ENCODE measurements at places on chromosomes 4 and X.

GRCh38 chr4:12146339-12146738 is 717.6 kb upstream of the HS3ST1 start:
- DNase-seq, result no peak

DNA sequence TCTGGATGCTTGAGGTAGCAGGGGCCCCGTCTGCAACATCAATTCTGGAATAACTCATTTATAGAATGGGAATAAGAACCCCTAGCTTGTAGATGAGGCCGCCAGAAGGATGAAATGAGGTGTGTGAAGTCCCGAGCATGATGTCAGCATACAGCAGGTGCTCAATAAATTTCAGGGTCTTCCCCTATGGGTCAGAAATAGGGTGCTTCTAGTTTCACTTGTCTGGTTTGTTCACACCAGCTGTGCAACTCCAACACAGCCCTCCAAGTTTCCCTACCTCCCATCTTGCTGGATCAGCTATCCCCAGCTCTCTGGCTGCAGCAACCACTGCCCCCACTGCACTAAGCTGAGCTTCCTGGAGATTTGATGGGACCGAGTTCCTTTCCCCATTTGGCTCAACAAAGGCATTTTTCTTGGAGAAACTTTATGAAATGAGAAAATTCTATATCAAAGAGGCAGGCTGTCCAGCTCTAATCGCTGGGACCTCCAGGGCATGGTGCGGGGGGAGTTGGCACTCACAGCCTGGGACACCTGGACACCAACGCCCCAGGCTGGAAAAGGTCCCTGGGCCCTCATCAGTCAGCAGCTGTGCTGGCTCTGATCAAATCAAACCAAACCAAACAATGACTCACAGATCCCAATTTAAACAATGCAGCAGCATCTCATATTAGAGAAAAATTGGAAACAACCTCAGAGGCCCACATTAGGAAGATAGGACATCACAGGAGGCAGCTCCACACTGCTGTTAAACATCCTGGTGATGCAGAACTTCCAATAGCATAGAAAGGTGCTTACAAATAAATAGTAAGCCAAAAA is 13.3 kb downstream of the SLC2A9 start:
- DNase-seq, result no peak

DNA sequence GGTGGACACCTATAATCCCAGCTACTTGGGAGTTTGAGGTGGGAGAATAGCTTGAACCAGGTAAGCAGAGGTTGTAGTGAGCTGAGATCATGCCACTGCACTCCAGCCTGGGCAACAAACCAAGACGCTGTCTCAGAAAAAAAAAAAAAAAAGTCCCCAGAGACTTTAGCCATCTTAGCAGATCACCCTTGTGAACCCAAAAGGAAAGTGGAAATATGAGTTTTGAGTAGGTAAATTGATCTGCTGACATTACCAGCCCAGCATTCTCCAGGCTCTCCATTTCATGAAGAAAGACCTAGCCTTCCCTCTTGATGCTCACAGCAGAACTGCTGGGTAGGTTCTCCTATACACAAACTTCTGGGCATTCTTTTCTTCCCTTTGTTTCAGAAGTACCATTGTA is 24.5 kb upstream of the HNRNPD start:
- no peak for DNase-seq

DNA sequence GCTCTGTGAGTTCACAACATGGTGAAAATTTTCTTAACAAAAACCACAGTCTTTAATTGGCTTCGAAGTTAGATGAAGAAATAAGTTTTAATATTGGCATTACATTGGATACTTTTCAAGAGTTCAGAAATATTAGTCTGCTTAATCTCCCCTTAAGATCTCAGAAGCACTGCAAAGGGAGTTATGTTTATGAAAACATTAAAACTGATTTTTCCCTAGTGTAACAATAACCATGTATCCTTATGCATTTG is 1.5 kb downstream of the SETD7 start:
- DNase-seq, result no peak

GRCh38 chr4:40086421-40086820 is 29.8 kb downstream of the N4BP2 start:
- no peak for DNase-seq

DNA sequence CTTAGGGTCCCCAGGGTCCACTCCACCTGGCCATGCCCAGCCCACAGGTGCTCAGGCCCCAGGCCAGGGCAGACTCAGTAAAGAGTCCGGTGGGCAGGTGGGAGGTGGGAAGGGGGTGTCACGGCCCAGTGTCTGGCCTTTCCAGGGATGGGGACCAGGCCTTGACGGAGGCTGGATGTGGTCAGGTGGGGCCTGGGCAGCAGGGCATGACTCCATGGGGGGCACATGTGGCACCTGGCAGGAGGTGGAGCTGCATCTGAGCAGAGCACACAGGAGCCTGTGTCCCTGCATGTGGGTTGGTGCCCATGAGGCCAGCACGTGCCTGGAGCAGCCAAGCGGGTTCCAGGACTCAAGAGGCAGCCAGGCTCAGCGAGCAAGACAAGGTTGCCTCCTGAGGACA is 132.9 kb downstream of the FAM53A start:
- no peak for DNase-seq

DNA sequence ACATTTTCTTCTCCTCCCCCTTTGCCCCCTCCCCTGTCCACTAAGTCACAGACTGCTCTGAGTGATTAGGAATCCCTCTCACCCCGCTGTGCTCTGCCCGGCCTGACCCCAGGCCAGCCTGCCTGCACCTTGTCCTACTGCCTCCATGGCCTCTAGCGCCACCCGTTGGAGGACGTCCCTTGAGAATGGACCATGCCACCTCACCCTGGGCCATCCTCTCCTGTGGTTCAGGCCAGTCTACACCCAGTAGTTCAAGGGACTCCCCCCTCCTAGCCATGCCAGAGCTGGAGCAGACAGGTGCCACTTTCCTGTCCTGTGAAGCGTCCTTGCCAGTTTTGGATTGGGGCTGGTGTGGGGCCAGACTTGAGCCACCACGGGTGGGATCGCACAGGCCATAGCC is 9.7 kb upstream of the IRAK1 start:
- DNase-seq, result no peak

- DNase-seq, result no peak
Observed at GRCh38 chrX:121014826-121015225, 29.3 kb upstream of the CT47A1 start.

DNA sequence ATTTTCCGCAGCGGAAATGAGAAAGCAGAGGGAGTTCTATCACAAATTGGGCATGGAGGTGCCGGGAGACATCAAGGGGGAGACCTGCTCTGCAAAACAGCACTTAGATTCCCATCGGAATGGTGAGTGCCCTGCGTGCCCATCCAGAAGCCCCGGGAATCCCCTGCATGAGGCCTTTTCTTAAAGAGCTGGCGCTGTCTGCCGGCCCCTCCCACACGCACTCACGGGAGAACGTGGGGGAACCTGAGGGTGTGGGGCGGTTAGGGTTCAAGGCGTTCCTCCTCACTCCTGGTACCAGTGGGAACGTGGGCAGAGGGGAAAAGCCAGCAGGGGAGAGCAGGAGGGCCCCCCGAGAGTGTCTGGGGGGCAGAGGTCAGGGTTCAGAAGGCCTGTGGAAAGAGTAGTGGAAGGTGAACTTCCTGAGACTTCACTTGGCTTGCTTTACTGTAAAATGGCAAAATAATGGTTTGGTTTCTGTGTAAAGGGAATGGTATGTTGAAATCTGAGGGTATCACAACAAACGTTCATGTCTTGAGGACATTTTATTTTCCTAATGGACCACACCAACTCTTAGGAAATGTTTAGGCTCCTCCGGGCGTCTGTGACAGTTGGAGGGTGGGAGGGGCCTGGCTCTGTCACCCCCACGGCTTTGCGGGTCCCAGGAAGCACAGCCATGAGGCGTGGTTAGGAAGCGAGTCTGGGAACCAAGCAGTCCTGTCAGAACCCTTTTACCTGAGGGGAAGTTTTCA is 38.0 kb downstream of the PCGF3 start:
- no peak for DNase-seq

DNA sequence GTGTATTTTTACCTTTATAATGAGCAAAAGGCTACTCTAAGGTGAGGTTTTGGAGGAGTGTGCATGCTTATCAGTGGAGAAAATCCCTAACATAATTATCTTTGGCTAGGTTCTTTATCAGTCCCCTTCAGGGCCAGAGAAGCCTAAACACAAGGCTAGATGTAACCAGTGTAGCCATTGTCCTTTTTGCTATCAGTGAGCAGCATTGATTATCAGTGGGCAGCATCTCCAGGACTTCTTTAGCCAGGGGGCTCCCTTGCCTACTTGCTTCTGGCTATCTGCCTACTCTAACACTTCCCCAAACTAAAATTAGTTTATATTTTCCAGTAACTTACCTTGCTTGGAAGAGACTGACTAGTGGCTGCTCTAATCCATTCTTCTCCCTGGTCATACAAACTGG is 595.6 kb downstream of the TRAM1L1 start:
- no peak for DNase-seq

DNA sequence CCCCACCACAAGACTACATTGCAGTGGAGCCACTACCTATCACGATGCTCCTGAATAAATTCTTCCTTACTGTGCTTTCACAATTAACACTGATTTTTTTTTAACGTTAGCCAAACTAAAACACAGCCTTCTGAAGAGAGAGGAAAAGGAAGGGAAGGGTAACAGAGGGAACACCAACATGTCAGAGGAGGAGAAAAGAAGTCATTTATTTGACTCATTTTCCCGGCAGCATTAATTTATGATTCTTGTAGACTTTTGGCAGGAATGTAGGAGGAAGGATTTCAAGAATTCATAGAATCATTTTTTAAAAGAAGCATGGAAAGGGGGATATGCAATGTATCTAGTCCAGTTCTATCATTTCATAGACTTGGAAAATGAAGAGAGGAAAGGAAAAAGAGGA is 74.3 kb upstream of the IQCM start:
- no peak for DNase-seq

DNA sequence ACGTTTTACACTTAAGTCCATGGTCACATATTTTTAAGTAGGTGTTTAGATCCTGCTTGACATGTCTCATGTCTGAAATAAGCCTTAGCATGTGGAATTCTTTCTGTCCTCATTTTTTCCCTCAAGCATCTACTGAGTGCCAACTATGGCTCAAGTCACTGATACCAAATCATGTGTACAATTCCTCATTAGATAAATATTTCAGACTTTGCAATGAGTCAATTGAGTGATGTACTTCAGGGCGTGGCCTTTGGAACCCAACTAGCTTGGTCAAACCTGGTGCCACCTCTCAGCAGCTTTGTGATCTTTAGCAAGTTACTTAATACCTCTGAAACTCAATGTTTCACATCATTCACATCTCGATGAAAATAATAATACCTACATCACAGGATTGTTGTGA is 12.6 kb upstream of the JADE1 start:
- no peak for DNase-seq

DNA sequence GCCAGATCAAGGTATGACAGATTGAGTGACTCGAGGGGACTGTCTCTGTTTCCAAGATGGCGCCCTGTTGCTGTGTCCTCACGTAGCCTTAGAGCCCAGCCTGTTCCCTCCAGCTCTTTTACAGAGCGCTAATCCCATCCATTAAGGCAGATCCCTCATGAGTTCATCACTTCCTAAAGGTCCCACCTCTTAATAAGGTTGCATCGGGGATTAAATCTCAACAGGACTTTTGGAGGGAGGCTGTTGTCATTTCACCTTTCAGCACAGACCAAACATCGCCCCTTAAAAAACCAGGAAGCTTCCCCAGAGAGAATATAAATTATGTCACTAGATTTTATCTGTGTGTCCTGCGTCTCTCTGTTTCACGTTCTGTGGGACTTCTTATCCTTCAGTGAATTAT is 32.6 kb upstream of the DHRSX start:
- no peak for DNase-seq

All from T-helper 2 cell (primary cell).